ENCODE measurements at places on chromosomes 5 and 9.

DNA sequence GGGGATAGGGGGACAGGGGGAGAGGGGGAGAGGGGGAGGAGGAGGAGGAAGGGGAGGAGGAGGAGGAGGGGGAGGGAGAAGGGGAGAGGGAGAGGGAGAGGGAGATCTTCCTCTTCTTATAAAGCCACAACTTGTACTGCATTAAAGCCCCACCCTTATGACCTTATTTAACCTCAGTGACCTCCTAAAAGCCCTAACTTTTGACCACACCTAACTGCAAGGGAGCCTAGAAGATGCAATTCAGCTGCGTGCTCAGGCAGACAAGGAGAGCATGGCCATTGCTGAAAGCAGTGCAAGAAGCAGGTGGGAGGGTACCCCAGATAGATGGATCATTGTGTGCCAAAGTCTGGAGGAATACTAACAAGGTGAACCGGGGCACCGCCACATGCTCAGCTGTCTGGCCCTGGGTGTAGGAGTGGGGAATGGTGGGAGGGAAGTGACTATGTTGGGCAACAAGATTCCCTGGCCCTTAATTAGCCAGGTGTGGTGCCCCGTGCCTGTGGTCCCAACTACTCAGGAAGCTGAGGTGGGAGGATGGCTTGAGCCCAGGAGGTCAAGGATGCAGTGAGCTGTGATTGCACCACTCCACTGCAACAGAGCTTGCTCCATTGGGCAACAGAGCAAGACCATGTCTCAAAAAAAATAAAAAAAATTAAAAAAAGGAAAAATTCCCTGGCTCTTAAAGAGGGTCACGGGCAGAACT is 125.4 kb upstream of the BOD1 start:
- ATAC-seq: no peak

DNA sequence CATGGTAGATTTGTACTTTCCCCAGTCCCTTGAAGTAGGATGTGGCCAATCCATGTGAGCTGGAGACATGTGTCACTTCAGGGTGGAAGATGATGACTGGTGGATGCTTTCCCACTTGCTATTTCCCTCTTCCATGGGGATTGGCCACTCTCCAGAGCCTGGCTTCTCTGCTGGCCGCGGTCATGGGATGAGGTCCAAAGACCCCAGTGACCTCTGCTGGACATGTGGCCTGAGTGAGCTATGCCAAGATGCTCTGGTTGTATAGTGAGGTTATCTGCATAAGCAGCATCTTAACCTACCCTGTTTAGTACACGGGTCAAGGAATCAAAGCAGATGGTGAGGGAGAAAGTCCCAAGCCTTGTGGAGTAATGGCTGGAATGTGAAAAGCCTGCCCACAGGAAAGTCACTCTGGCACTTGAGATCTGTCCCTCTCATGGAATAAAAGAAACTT is 47.1 kb downstream of the SH3PXD2B start:
- no peak for ATAC-seq

- no peak for ATAC-seq
Observed at GRCh38 chr9:78713614-78714405, 416.9 kb downstream of the PSAT1 start.

DNA sequence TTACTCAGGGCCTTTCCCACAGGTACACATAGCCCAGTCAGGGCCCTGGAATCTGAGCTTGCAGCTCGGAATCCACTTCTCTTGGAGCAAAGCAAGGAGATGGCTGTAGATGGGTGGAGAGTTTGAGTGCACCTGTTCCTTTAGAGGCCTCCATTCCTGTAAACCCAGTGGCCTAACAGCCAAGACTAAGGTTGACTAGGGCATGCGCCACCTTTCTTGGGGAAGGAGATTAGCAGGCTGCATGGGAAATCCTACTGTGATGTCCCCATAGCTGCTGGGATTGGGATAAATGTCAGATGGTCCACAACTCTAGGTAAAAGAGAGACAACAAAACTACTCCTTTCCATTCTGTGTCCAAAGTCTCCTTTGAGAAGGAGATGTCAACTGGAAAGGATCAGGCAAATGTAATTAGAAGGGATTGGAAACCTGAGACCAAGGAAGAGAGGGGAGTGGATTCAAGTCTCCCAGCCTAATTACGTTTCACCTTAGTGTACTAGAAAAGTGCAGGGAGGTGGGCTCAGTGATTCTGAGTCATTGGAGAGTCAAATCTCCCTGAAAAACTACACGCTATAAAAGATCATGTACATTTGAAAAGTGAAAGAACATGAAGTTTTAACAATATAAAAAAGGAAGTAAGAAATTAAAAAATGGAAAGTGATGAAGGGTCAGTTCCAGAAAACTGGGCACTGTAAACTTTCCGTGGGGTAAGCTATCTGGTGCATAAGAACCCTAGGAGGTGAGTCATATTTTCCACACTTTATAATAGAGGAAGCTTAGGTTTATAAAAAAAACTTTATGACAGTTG is 104.2 kb downstream of the SEC61B start:
- no peak for ATAC-seq

DNA sequence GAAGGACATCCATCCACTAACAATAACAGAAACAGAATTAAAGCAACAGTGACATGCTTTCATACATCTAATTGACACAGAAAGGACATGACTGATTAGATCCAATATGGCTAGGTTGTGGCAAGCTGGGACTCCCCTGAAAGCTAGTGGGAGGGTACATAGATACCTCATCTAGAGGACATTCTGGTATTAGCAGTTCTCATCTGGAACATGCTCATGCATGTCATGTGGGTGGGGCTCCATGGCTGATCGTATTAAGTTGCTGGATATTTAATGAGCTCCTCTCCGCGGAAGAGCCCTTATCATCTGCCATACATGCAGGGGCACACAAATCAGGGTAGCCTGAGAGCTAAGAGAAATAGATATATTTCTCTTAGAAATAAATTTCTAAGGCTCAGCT is 358.9 kb downstream of the ICE1 start:
- no peak for ATAC-seq

- no peak for ATAC-seq
Observed at GRCh38 chr5:164708831-164709230, 1203.4 kb downstream of the MAT2B start.

- ATAC-seq: no peak
Observed at GRCh38 chr5:39505791-39506190, 81.0 kb upstream of the DAB2 start.

GRCh38 chr5:88109818-88110217 is 158.8 kb downstream of the TMEM161B start:
- ATAC-seq: no peak

GRCh38 chr9:98600631-98601030 is 108.1 kb downstream of the GABBR2 start:
- ATAC-seq: no peak

DNA sequence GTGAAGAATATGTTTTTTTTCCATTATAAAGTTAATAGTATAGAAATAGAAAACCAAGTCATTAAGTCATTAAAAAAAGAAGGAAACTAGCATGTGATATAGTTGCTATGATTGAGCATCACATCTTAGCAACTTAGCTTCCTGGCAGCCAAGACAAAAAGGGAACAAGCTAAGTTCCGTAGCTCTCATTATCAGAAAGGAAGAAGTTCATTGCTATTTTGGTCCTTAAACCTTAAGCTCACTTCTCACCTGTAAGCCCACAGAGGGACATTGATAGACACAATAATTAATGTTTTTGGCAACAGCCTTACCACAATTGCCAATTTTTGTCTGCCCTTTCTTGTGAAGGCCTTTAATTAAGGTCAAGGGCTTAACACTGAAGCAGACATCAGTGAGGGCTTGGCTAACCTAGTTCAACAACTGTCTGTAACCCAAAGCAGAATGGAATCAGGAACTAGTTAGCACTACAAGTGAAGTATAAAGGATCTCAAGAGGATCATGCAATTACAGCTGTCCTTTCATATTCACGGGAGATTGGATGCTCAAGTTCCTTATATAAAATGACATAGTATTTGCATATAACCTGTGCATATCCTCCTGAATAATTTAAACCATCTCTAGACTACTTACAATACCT is 24.0 kb upstream of the KLF4 start:
- no peak for ATAC-seq

DNA sequence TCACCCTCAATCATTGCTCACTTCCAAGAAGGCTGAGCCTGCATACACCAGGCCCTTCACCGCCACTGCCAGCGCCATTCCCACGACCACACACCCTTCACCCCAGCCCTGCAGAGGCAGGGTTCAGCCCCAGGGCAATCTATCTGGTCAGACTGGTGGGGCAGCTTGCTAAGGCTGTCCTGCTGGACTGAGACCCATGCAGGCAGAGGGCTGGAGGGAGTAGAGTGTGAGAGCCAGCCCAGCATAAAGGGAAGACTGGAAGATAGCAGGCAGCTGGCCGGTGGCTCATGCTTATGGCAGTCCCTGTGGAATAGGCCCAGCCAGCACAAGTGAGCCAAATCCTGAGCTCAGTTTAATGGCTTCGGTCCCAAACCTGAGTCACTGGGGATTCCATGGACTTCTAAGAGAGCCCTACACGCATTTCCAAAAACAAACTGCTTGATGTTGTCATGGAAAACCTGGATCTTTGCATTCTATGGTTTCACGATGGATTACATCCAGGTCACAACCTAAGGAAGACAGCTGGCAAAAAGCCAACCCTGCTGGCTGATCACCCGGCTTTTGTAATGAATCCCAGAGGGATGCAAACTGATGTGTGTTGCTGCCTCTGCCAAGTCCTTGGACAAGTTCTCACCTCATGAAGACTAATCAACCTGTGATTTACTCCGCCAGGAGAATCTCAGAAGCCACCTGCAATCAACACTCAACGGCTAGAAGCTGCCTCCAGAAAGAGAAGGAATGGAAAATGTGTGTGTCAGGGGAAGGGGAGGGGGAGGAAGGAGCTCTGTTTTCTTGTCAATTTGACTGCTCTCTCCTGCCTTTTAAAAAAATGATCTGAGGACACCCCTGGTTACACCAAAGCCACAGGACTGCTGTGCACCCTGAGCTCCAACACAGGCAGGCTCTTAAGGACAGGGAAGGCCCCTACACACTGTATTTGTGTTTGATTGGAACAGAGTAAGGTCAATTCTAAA is 143.6 kb downstream of the LHFPL2 start:
- ATAC-seq: no peak

- ATAC-seq: no peak
Observed at GRCh38 chr9:16136451-16136850, 583.6 kb downstream of the CCDC171 start.

GRCh38 chr9:89388084-89388867 is 70.0 kb downstream of the SECISBP2 start:
- ATAC-seq: no peak

- ATAC-seq: no peak
Observed at GRCh38 chr9:76180541-76180940, 213.7 kb downstream of the RFK start.

GRCh38 chr9:21711504-21711903 is 90.9 kb upstream of the MTAP start:
- ATAC-seq: peak; percentile 17

- ATAC-seq: no peak
Observed at GRCh38 chr9:69249337-69249736, 75.3 kb downstream of the TJP2 start.

- ATAC-seq: no peak
Observed at GRCh38 chr9:135343136-135343535, 136.4 kb upstream of the PPP1R26 start.

DNA sequence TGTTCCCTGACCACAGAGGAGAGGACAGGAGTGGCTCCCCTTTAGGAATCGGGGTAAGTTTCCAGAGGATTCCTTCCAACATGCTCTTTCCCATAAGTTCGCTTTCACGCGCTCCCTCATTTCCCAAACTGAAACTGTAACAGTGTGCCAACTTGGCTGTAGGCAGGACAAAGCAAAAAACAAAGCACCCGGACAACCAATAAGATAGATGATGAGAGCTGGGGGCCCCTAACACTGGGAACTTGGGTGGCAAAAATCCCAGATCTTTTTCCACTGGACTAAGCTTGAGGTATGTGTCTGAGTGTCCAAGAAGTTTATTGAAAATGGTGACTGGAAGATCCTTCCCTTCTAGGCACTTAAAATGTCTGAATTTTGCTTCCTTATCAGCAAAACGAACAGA is 258.7 kb upstream of the IL12B start:
- ATAC-seq: no peak

DNA sequence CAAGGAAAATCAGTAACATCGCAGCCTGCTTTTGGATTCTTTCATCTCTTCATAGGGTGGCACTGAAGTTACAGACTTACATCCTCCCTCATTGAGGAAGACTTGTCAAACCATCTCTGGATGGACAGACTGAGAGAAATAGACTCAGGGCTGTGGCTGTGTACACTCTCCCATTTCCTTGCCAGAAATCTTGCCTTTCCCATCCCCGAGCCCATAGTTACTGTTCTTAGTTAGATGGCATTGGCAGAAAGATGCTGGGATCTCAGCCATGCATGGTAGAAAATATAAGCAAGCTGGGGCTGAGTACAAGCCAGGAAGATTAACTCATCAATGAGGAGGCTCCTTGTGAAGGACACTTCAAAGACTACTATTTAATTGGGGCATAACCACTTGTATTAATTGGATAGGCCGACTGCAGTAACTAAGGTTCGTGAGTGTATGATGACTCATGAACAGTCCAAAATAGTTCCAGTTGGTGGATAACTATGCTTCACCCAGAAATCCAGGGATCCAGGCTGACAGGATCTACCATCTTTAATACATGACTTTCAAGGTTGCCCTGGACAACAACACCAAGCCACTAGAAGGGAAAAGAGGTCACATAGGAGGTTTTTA is 137.9 kb downstream of the TMEM38B start:
- no peak for ATAC-seq

GRCh38 chr9:23842565-23843129 is 16.6 kb upstream of the ELAVL2 start:
- ATAC-seq: no peak

- peak; percentile 55 for ATAC-seq
Observed at GRCh38 chr9:137053944-137054931, at the start of gene ENTPD2. TSS of gene ENTPD2 (minus strand) at chr9:137054061. CDS start at chr9:137053997, 64 bp downstream.

- ATAC-seq: no peak
Observed at GRCh38 chr9:77402286-77402685, 225.0 kb downstream of the VPS13A start.

- no peak for ATAC-seq
Observed at GRCh38 chr9:104746285-104746684, 1.2 kb upstream of the NIPSNAP3A start.

GRCh38 chr5:36200513-36200912 is 41.2 kb downstream of the NADK2 start:
- ATAC-seq: no peak

- ATAC-seq: no peak
Observed at GRCh38 chr5:121819682-121820261, 31.9 kb upstream of the FTMT start.

DNA sequence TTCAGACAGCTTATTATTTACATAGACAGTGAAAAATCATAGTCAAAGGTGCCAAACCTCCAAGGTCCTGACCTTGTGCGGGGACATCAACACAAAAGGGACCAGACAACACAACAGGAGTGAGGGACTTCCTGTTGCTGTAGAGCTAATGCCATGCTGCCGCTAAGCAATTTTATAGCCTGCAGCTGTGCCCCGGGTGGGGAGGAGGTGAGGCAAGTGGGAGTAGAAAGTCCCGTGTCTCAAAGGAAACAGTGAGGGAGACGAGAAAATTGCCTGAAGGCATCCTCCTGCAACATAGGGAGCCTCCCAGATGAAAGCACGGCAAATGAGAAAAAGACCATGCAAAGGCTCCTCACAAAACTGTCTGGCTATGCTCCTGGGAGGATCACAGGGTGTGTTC is 58.8 kb downstream of the CAAP1 start:
- ATAC-seq: no peak

- no peak for ATAC-seq
Observed at GRCh38 chr9:12667892-12668291, 25.3 kb upstream of the TYRP1 start.

All from activated CD4-positive, CD25-positive, alpha-beta regulatory T cell treated with anti-CD3 and anti-CD28 coated beads, Interleukin-2, amount 50 U/mL, for 24 hours (primary cell).